Kidney (tissue), 22 donors: ENCODE measurements at places on chromosomes 2 and 18.
A peak's percentile ranks its signal among the peaks of the same experiment; 100 is the strongest.

DNA sequence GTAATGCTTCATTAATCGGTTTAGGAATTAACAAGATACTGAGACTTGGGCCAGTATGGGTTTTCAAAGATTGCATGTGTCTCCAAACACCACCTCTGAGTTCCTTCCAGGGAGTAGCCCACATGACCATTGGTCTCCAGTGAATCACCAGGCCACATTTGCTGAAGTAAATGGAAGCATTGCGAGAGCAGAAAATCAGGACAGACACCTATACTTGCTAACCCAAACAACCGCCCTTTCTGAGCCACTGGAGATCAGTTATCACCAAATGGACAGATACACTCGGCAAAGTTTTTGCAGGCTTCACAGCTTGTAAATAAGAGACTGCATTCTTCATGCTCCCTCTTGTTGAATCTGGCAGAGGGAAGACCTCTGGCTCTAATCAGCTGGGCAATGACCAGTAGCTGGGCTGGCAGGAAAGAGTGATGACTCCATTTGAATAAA lies 40.9 kb downstream of the GATA6 start:
- no peak for DNase-seq

GRCh38 chr18:10726198-10727068 lies 200.6 kb downstream of the NAPG start:
- DNase-seq: peak; percentile 76

DNA sequence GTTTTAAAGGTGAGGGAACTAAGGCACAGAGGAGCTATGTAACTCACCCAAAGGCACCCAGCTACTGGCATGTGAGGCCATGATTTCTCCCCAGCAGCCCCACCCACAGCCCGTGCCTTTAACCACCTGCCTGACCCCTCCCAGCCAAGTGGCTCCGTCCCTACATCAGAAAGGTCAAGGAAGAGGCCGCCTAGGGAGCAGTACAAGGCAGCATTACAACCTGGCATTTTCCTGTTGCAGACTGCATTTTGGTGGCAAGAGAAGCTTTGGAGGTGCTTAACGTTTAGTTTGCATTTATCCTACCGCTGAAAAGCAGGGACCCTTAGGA lies 17.5 kb downstream of the STEAP3 start:
- DNase-seq: no peak

- no peak for DNase-seq
Measured at GRCh38 chr2:120367649-120368048, 21.7 kb downstream of the INHBB start.

DNA sequence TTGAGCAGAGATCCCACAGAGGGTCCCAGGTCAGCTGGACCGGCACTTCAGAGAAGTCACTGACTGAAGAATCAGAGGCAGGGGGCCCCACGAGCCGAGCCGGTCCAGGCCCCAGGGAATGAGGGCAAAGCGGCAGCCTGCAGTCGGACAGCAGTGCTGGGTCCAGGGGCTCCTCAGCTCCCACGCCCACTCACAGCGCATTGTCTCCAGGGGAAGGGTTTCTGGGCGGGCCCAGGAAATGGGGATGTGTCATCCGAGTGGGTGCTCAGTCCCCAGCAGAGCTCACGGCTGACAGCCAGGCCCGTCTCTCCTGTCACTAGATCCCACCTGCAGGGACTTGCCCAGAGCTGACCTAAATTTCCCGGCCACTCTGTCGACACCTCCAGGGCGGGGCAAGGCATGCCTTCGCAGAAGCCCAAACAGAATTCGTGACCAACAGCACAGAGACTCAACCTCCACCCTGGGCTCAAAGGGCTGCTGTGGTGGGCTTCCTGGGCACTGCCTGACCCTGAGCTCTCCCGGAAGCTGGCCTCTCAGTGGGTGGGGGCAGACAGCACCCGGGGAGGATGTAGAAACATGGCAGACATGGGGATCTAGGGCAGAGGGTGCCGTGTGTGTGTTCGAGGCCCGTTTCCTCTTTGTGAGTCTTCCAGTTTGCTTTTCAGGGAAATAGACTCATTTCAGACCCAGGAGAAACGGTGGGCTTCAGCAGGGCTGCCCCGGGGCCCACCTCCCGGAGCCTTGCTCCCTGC lies 42.1 kb upstream of the TAF1B start:
- DNase-seq: no peak

DNA sequence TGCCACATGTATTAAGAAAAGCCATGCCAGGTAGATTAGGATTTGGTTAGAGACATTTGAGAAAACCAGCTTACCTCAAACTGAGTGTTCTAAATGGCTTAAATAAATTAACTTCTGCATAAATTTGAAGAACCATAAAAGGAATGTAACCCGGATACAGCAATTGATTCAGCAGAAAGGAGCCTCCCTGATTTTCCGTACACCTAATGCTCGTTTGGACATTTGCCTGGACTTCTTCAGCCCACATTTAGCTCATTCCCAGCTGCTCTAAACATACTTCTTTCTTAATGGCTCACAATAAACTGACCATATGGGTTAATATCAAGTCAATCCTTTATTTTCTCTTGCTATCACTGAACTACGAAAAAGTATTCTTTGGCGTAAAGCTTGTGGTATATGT lies 392.4 kb downstream of the ZNF516 start:
- no peak for DNase-seq

DNA sequence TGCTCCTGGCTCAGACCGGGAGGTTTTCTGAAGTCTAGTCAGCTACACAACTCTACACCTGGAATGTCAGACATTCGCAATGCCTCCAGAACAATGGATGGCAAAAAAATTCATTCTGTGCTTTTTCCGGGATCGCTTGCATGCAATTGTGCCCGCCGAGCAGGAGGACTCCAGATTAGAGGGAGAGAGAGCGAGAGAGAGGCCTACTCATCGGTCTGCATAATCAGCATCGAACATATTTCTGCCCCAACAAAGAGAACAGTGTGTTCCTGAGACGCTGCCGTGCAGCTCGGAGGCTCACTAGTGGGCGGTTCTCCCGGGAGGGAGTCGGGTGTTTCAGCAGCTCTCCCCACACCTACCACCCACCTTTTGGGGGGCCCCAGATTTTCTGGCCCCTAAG lies 117.1 kb downstream of the KLHL29 start:
- no peak for DNase-seq

- DNase-seq: no peak
Measured at GRCh38 chr2:46167406-46167805, 129.8 kb upstream of the EPAS1 start.

DNA sequence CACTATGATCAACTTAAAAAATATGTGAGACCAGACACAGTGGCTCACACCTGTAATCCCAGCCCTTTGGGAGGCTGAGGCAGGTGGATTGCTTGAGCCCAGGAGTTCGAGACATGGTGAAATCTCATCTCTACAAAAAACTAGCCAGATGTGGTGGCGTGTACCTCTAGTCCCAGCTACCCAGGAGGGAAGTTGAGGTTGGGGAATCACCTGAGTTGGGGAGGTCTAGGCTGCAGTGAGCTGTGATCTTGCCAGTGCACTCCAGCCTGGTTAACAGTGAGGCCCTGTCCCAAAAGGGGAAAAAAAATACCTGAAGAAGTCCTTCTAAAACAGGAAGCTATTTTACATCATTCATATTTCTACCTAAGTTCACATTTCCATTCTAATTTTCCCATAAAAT lies 144.0 kb downstream of the EML6 start:
- no peak for DNase-seq

- DNase-seq: no peak
Measured at GRCh38 chr18:3389977-3390376, 60.0 kb upstream of the TGIF1 start.

DNA sequence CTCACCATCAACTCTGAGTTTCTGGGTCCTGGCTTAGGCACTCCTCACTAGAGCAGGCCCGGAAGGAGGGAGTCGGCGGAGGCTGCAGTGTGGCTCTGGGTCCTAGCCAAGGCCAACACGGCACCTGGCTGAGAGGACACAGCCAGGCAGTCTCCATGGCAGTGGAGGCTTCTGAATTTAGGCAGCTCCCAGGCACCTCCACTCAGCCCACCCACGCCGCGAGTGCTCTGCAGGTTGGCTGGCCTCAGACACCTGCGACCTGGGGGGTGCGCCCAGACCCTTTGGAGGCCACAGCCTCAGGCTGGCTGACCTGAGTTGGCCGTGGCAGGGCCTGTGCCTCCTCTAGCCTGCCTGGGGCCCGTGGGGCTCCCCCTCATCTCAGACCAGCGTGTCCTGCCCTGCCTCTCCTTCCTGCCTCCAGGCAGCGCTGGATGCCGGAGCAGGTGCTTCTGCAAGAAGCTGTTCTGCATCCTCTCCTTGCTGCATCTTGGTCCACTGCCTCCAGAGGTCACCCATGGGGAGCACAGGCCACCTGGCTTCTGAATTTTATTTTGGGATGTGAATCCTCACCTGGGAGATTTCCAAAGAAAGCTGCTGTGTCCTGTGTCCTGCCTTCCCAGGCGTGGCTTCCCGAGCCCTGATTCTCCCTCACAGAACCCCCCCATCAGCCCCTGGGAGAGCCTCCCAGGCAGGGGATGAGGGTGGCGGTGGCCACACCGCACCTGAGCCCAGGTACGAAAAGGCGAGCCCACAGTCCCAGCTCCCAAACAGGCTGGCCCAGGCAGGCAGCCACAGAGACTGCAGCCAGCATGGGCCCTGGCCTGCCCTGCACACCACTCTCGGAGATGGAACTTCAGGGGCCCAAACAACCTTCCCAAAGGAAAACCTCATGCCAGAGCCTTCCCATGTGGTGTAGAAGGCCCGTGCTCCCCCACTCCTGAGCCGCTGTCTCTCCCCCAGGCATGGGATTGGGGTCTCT lies 23.4 kb downstream of the AQP12A start:
- no peak for DNase-seq

DNA sequence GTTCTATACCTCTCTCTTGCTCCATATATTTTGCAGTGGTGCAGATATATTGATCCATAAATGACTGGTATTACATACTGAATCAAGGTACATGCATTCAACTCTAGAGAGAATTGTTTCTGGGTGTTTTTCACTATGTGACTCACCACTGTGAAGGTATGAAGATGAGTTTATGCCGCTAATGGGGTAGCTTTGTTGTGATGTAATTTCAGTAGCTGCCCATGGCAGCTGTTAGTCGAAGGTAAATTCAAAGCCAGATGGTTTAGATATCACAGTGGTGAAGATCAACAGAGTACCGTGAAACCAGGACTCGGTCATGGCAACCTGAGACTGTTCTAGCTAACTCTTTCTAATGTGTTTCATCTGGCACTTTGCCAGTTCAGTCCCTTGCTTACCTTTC lies 50.4 kb downstream of the PKP4 start:
- DNase-seq: no peak

- DNase-seq: no peak
Measured at GRCh38 chr18:5455674-5456073, 88.1 kb downstream of the EPB41L3 start.

DNA sequence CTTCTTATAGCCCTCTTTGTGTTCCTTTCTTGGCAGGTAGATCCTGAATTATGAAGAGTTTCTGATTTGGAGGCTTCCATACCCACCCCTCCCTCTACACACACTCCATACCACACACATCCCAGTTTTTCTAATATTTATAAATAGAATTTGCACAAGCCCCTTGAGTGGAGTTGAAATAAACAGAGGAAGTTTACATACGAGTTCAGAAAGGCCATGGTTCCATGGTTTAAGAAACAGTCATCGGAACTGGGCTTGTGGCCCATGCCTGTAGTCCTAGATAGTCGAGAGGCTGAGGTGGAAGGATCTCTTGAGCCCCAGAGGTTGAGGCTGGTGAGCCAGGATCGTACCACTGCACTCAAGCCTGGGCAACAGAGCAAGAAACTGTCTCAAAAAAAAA lies 62.7 kb upstream of the TANC1 start:
- DNase-seq: no peak

DNA sequence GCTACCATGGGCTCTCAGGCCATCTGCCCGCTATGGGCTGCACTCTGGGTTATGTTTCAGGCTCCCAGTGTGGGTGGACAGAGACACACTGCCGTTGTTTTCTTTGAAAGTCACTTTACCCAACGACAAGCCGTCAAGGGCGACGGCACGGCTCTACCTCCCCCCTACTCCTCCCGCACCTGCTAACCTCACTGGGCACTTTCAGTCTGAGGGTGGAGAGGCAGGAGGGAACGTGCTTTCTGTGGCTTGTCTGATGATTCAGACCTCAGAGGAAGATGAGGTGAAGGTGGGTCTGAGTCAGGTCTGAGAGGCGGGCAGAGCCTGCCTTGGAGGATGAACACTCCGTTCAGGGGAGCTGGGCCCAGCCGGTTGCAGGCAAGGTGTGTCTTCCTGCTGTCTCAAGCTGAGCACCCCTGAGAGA lies 147.6 kb upstream of the HDAC4 start:
- DNase-seq: peak; percentile 57

- no peak for DNase-seq
Measured at GRCh38 chr2:108409768-108410167, 32.0 kb downstream of the SULT1C4 start.

- no peak for DNase-seq
Measured at GRCh38 chr2:147495734-147496133, 349.1 kb upstream of the ACVR2A start.

DNA sequence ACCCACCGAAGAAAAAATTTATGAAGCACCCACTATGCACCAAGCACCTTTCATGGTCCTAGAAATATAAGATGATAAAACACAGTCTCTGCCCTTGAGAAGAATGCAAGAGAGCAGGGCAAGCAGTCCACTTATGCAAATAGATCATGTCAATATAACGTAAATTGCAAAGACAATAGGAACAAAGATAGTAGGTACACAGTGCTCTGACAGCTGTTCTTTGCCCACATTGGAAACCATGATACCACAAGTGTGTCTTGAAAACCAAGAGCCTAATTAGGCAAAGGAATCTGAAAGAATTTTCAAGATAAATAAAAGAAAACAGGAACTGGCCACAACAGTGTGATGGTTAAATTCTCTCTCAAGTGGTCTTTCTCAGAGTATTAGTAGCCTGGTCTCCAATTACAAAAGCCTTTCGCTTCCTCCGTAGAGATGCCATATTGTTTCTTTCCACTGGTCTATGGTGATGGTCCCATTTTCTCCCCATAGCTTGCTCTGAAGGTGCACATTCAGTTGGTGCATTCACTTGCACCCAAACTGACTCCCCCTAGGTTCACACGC lies 108.5 kb downstream of the VWC2L start:
- DNase-seq: no peak

- DNase-seq: no peak
Measured at GRCh38 chr2:142865924-142866323, 11.5 kb upstream of the KYNU start.

DNA sequence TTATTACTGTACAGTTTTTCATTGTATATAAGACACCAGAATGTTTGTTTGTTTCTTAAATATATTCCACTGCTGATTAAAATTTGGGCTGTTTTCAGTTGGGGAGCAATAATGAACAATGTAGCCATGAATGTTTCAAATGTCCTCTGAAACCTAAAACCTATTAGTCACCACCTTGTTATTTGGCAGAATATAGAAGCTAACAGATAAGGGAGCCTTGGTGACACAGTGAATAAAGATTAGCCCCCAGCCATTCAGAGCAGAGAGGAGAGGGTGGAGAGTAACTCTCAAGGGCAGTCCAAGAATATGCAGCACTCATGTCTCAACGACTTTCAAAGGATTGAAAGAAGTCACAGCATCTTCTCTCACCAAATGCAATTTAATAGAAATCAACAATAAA lies 43.1 kb upstream of the ATP8B1 start:
- DNase-seq: no peak

- no peak for DNase-seq
Measured at GRCh38 chr18:678482-679182, 21.2 kb downstream of the TYMS start.
